ENCODE measurements at places on chromosomes 2 and 18.

- DNase-seq = no peak
These were observed 98.2 kb upstream of the SMAD2 start for GRCh38 chr18:48028696-48029095.

DNA sequence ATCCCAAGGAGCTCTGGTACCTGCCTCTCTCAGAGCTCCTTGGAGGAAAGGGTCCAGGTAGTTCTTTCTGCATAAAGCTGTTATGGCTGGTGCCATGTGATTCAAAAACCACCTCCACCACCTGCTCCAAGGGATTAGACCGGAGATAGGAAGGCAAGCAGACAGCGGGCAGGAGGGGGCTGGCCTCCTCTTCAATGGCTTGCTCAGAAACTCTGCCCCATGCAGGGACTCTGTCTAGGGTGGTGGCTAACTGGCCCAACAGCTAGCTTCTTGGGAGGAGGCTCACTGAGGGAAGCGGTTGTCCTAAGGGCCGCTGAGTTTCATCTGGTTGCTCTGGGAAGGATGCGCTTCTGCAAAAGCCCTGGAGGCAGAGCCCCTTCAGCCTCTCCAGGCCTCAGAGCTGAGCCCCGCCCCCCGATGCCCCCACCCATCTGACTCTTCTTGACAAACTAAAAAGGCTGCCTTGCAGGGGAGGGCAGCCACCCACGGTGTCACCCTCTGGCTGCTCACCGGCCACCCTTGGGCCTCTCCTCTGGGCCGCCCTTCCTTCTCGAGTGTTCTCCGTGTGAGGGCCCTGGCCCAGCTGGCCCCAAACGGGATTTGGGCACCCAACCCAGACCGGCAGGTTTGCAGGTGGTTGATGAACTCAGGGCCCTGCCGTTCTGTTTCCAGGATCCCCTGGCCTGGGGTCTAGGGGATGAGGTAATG lies 90.2 kb downstream of the MCFD2 start:
- no peak for DNase-seq

DNA sequence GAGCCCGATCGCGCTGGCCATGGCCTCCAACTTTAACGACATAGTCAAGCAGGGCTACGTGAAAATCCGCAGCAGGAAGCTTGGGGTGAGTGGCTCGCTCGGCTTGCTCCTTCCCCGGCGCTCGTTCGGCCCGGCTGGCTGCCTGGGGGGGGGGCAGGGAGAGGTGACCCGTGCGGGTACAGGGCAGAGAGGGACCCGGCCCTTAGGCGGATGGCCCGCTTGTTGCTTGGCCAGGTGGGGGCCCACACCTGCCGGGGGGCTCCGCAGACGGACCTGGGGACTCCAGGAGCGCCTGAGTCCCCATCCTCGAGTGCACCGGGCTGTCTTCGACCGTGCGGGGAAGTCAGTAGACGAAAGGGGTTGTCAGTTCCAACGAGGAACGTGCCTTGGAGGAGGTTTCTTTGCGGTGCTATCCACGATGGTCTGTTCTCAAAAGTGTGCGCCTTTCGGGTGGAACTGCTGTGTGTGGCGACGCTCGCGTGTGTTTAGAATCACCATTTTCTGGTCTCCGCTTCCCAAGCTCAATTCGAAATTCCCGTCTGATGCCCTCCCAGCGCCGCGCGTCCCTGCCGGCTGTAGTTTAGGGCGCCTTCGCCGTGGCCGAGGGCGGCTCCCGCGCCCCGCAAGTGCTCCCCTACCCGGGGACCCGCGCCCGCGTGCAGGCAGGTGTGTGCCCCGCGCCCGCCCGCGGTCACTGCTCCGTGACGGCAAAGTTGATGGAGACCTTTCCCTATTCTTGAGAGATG lies 711 bp downstream of the DOK6 start:
- peak; percentile 18 for DNase-seq

- no peak for DNase-seq
These were observed 6.8 kb upstream of the CFLAR start for GRCh38 chr2:201109186-201109585.

DNA sequence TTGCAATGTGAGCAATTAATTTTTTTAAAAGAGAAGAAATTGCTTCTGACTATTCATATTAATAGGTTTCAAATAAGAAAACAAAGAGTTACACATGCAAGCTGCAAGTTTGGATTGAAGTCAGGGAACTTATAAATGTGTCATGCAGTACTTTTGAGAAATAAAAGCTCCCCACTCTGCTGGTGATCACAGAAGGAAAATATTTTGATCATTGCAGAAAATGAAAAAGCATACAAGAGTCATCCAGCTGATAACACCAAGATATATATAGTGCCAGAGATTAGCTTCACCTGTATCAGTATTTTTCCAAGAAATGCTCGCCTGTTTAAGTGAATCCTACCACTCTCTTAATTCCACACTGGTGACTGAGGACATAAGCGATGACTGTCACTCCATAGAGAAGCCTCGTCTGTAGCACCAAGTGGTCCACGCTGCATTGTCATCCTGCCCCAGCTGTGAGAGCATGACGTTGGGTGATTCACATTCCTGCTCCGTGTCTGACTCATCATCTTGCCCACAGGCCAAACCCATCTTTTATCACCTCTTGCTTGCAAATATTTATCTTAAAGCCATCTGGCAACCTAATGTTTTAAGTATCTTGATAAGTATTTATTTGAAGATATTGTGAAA lies 178.0 kb downstream of the ASXL3 start:
- peak; percentile 89 for DNase-seq

- no peak for DNase-seq
These were observed 128.6 kb downstream of the DTNA start for GRCh38 chr18:34838669-34839068.

DNA sequence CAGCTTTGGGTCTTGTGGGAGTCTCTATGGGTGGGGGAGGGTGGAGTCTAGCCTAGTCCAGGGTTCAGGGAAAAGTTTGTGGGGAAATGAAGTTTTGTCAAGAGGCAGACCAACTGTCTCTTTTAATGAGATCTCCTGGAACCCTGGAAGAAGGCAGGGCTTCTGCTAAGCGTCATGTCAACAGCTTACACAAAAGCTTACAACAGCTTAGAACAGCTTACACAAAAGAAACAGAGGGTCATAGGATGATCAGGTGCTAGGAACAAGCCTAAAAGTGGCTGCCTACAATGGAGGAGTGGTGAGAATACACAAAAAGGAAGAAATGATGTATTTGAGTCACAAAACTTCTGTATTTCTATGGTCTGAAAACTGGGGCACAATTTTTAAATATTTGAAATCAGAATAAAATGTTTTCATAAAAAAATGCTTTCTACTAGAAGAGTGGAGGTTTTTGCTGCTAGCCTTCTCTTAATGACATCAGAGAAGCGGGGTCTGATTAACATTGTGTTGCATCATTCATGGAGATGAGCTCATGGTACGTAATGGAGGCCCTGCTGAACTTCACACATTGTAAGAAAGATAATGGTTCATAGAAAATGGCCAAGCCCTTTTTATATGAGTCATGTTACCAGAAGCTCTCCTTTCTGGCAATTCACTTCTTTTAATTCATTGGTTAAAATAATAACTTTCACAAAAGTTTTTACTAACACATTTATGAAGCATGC lies 351.0 kb downstream of the PIK3C3 start:
- peak; percentile 57 for DNase-seq

- no peak for DNase-seq
These were observed 292.5 kb downstream of the ETAA1 start for GRCh38 chr2:67689651-67690050.

DNA sequence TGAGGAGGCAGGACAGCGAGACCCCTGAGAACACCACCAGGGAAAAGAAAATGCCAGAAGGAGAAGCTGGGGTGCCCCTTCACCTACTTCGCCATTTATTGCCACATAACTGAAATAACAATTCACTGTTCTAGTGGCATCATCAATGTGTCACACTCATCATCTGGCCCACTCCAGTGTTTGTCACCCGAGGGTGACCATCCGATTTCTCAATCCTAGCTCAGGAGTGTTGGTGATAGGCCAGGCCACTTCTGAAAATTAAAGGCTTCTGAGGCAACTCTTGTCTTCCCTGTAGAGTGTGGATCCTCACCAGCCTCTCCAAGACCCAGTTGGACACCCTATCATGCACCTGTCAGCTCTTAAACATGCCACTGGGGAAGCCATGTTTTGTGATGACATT lies 62.9 kb upstream of the BZW1 start:
- no peak for DNase-seq

GRCh38 chr2:202423139-202423538 lies 47.0 kb downstream of the BMPR2 start:
- no peak for DNase-seq

- no peak for DNase-seq
These were observed 2.1 kb downstream of the LBH start for GRCh38 chr2:30233271-30234009.

DNA sequence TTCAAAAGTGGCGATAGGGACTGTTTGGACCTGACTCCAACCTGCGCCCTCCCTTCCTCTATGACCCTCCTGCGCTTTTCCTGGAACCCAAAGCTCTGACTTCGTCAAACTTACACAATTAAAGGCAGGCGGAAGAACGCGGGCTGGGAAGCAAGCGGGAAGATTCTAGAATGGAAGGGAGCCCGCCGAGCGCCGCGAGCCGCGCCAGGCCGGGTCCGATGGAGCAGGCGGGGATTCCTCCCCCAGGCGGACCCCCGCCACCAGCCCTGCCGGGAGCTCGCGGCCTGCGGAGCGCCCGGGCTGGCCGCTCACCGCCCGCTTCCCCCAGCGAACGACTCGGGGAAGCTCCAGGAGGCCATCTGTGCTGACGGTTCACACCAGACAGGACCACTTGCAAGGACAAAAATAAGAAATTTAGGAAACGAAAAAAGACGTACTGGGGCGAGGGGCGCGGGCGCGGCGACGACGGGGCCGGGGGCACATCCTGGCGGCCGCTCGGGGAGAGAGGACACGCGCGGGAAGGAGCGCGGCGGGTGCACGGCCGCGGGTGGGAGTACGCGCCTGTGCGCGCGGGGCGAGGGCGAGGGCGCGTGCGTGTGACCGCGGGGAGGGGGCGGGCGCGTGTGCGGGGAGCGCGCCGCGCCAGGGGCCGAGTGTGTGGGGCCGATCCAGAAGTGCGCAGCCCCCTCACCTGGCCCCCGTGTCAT lies 1.1 kb upstream of the SALL3 start:
- no peak for DNase-seq

- no peak for DNase-seq
These were observed 48.5 kb downstream of the MBOAT2 start for GRCh38 chr2:8954990-8955389.

DNA sequence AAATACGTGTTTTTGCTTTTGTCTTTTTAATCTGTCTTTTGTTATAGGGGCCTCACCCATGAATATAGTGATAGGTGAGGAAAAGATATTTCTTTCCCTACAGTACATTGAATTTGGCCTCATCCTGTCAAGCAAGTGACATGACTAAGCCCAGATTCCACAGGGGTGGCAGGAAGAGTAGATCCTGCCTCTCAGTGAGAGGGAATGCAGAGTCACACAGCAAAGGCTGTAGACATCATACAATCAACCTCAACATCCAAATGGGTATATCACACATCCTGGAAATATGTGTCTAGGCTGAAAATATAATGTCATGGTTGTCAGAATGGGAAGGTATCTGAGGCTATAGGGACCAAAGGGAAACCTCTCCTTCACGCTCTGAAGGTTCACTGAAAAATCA lies 269.6 kb downstream of the CDH20 start:
- DNase-seq = peak; percentile 74

GRCh38 chr2:17177088-17177487 lies 341.2 kb downstream of the RAD51AP2 start:
- DNase-seq = no peak

- no peak for DNase-seq
These were observed 31.1 kb downstream of the ONECUT2 start for GRCh38 chr18:57466307-57466706.

DNA sequence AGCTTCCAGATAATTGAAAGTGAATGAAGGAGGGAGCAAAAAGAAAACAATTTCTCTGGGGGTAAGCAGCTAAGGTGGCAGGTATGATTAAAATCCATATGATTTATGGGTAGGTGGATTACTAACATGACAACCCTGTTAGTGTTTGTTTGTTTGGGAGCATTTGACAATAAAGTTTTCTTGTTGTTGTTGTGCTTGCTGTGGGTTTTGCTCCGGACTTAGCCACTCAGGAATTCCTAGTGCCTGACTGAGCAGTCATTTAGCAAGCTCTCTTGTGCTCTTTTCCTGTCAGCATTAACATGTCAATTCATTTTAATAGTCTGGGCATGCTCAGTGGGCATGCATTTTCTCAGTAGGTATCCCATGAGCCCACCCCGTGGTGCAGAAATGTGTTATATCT lies 674.8 kb upstream of the ZEB2 start:
- no peak for DNase-seq
